ENCODE measurements at places on chromosomes 1 and 21.

DNA sequence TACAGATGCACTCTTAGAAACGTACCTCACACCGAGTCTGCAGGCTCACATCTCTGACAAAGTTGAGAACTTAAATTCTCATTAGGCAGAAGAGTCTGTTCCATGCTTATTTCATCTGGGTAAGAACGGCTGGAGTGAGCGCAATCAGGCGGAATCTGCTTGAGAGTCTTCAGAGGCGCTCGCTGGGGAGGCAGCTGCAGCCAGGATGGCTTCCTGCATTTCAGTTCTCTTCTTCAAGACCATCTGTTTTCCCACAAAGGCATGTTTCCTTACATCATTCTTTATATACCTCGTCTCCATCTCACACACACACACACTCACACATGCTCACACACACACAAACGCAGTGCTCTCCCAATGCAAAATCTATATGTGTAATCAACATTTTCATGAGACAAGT lies 497.1 kb downstream of the AJAP1 start:
- DNase-seq: no peak

- DNase-seq: no peak
These were observed 50.3 kb upstream of the CTPS1 start for GRCh38 chr1:40929155-40929554.

GRCh38 chr1:97350662-97351061 lies 570.2 kb downstream of the DPYD start:
- DNase-seq: no peak

GRCh38 chr1:35605867-35606182 lies 32.7 kb downstream of the TFAP2E start:
- DNase-seq: no peak

DNA sequence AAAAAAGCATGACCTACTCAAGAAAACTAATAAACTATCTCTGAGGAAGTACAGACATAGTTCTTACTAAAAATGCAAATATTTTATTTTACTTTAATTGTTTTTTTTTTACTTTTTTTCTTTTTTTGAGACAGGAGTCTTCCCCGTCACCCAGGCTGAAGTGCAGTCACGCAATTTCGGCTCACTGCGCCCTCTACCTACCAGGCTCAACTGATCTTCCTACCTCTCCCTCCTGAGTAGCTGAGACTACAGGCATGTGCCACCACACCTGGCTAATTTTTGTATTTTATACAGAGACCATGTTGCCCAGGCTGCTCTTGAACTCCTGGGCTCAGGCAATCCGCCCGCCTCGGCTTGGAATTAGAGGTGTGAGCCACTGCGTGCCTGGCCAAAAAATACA lies 1263.1 kb downstream of the KCNT2 start:
- DNase-seq: no peak

- no peak for DNase-seq
These were observed 6.6 kb downstream of the SELE start for GRCh38 chr1:169727307-169727706.

GRCh38 chr21:46345861-46346260 lies 21.9 kb downstream of the PCNT start:
- DNase-seq: no peak

GRCh38 chr1:59699227-59699847 lies 115.4 kb upstream of the HOOK1 start:
- no peak for DNase-seq

DNA sequence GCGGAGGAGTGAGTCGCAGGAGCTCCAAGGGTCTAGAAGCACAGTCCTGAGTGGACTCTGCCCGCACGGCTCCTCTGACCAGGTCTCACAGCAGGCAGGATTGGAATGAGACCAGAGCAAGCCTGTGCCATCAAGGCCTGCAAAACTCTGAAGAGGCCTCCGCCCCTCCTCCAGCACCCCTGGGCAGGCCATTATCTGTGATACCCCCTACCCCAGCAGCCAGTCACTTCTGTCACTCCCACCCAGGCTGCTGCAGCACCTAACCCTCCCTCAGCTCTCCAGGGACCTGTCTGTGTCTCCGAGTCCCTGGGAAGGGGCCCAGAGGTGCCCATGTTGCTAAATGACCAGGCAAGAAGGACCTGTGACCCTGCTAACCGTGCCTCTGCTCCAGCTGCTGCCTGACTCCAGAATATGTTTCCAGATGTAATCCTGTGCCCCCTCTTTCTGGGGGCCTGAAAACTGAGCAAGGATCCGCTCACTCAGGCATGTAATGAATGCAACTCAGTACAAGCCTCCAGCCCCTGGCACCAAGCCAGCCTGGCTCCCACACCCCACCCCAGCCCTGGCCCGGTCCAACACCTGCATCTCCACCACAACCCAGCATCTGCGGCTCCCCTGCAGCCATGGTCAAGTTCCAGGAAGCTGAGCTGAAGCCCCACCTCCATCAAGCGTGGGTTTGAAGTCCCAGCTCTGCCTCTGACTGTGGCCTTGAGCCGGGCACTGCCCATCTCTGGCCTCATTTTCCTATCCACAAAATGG lies 22.1 kb upstream of the COL16A1 start:
- no peak for DNase-seq

DNA sequence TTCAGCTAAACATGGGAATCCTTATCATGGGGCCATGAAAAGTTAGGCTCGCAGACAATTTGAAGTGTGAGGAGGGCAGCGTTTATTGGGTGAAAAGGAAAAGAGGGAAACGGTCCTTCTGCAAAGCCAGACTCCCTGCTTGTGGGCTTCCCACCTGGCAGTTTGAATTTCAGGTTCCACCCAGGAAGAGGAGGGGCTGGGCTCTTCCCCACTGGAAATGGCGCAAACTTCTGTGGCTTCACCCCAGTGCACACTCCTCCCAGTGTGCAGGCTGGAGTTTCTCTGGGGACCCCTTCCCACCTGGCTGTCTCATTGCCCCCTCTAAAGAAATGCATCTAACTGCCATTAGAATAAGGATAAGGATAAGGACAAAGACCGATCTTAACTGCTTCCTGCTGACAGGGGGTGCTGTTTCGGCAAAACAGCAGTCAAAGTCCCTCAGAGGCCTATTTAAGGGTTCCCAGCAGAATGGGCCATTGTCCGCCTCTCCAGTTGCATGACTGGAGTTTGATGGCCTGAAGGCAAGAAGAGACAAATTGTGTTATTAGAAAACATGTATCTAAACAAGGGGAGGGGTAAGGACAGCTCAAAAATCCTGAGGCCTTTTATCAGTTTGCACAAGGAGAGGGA lies 20.4 kb downstream of the AIM2 start:
- no peak for DNase-seq

GRCh38 chr1:30735124-30735523 lies 11.7 kb upstream of the MATN1 start:
- DNase-seq: no peak

- no peak for DNase-seq
These were observed 708.8 kb downstream of the LTN1 start for GRCh38 chr21:28283641-28284490.

DNA sequence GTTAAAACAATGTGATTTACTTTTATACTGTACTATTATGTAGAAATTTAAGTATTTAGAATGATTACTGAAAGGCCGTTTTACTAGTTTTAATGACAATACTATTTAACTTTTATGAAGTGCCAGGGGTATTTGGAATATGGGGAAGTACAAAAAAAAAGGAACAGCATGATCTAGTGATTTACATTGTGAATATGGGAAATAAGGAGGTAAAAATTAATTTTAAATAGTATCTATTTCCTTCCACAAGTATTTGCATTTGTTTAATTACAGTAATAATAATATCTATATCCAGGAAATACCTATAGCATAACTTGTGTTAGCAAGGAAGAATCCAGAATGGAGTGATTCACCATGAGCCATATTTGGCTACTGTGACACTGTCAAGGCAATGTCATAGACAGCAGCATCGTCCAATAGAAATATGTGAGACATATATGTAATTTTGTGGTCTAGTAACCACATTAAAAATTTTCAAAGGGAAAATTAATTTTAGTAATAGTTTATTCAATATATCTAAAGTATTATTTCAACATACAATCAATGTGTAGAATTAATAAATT lies 22.0 kb downstream of the CNST start:
- DNase-seq: no peak

GRCh38 chr21:16071761-16072160 lies 342.0 kb downstream of the USP25 start:
- DNase-seq: no peak

DNA sequence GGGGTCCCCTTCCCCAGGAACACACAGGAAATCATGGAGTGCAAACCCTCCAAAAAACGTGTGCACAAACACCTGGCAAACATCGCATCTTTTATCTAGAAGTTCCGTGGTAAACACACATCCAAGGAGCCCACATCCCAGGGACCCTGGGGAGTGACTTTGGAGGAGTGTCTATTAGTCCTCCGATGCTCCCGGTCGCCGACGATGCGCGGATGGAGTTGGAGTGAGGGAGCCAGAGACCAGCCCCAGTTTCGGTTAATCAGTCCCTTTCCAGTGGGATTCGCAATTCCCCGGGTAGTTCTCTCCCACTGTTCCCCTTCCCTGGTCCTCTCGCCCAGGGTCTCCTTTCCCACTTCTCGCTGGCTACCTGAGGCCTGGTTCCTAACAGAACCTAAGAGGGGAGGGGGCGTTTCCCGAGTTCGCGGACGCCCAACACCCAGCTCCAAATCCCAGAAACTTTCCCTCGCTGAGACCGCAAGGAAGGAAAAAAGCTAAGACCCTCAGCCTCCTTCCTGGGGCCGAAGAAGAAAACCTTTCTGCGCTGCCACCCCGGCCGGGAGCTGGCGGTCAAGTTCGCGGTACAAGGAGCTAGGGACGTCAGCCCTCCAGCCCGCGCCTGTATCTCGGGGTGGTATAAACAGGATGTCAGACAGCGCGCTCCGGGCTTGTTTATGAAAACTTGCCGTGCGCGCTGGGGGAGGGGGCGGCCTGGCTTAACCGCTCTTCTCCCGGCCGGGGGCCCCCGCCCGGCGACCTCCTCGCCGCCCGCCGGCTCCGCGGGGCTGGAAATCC lies 787 bp downstream of the JAK1 start:
- no peak for DNase-seq

DNA sequence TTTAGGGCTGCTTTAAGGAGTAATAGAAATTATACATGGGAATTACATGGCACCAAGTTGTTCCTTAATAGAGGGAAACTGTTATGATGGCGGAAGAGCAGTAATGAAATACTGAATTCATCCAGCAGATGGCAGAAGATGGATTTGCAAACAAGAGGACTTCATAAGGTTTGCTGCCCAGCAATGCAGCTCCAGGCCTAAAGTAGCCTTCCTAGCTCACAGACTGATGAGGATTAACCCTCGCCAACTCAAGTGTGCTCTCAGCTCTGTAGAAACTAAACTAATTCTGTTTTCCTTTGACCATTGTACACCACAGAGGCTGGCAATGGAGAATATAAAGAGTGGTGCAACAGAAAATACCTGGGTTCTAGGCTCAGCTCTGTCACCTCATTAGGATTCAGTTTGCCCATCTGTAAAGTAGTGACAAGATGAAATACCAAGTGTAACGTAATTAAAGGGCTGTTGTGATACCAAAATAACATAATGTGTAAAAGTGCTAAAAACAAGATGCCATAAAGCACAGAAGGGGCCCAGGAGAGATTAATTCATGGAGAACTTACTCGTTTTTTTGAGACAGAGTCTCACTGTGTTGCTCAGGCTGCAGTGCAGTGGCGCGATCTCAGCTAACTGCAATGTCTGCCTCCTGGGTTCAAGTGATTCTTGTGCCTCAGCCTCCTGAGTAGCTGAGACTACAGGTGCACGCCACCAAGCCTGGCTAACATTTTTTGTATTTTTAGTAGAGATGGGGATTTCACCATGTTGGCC lies 102.4 kb upstream of the SERBP1 start:
- DNase-seq: no peak

DNA sequence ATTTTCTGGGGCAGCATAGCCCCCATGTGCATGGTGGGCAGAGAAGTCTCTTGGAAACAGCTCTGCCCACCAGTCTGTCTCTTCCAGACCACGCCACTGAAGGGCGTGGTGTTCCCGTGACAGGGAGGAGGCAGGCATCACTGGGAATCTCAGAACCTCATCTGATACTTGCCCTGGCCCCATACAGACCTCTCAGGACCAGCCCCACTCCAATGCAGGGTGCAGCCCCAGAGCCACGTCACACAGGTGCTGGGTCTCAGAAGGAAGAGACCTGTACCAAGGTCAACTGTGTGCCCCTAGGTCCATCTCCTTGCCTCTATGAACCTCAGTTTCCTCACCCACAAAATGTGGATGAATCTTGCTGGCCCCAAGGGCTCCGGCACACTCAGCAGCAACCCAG lies 7.3 kb downstream of the RAP1GAP start:
- no peak for DNase-seq

DNA sequence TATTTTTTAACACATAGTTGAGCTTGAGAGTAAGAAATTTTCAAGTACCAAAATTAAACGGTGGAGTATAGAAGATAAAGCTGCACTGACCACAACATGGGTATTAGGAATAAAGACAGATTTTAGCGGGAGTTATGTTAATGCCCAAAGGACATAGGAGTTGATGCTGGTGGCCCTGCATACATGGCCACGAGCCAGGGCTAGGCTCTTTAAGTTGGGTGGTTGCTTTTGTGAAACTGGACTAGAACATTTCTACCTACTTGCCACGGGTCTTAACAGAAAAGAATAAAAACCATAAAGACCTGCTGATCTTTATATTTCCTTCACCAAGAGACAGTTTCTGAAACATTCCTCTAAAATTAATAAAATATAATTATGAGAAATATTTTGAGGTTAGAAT lies 14.9 kb downstream of the EDEM3 start:
- DNase-seq: no peak

- DNase-seq: no peak
These were observed 104.9 kb upstream of the RUNX3 start for GRCh38 chr1:25034736-25035522.

DNA sequence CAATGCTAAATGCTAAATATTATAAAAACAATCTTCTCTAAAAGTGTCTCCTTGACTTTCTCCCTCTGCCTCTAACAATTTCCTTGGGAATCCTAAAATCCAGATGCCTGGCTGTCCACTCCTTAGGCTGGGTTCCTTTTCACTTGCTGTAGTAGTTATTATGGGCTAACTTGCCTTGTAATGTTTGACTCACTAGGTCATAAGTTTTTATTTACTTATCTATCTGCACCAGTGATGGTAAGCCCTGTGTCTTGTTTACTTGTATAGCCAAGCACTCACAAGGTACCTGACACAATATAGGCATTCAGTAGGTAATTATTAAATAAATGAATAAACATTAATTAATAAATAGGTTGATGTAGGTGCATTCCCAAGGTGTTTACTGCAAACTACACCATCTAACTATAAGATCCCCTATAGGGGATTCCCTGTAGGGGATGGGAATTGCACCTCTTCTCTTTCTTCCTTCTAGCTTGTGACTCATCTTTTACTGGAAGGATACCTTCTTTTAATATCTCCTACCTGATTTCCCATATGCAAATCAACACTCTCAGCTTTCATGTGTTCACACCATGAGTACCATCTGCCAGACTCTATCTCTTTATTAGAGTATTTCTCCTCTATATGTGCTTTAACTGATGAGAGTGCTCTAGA lies 14.7 kb upstream of the CHIA start:
- DNase-seq: no peak
